Endothelial cell of umbilical vein (primary cell): ENCODE measurements at places on chromosomes 3 and 15.

GRCh38 chr3:74377669-74378068 lies 236.8 kb downstream of the CNTN3 start:
- no peak overlapping the region for H3K4me3 ChIP-seq
- no peaks in the 10 kb centered on the region for H3K27me3 ChIP-seq
- no peaks in the 10 kb centered on the region for H3K36me3 ChIP-seq
- DNase-seq = no peak

DNA sequence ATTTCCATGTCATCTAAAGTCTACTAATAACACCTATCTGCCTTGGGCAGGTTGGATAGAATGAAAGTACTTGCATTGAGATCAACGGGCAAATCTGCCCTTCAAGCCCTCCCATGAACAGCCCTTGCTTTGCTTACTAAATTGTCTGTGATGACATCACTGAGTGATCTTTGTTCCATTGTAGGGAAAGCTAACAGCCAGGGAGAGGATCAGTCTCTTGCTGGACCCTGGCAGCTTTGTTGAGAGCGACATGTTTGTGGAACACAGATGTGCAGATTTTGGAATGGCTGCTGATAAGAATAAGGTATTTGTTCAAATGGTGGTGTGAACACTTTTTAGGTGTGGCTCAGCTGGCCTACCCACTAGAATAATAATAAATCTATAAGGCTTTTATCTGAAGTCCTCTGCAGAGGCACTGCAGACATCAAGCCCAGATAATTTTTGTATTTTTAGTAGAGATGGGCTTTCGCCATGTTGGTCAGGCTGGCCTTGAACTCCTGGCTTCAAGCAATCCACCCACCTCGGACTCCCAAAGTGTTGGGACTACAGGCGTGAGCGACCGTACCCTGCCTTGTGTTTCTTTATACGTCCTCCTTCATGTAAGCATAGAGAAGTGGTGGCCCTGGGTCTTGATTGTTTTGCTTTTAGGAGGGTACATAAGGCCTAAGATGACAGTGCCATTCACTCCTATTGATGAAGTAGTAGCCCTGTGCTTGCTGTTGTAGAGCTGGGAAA lies 5.7 kb downstream of the PCCB start:
- no peak for DNase-seq
- no peak overlapping the region for H3K4me3 ChIP-seq
- H3K36me3 ChIP-seq = no peaks in the 10 kb centered on the region
- peaks cover 6% of the 10 kb centered on the region for H3K4me1 ChIP-seq
- H3K27ac ChIP-seq = no peak overlapping the region

- H3K27ac ChIP-seq = peak overlapping the region; percentile 91
- peak; percentile 16 for DNase-seq
- H3K36me3 ChIP-seq = no peaks in the 10 kb centered on the region
- H3K27me3 ChIP-seq = no peaks in the 10 kb centered on the region
- peaks cover 49% of the 10 kb centered on the region for H3K4me1 ChIP-seq
- H3K4me3 ChIP-seq = peak overlapping the region; percentile 37
Observed at GRCh38 chr3:156817646-156818272, 8.4 kb upstream of the LEKR1 start.

DNA sequence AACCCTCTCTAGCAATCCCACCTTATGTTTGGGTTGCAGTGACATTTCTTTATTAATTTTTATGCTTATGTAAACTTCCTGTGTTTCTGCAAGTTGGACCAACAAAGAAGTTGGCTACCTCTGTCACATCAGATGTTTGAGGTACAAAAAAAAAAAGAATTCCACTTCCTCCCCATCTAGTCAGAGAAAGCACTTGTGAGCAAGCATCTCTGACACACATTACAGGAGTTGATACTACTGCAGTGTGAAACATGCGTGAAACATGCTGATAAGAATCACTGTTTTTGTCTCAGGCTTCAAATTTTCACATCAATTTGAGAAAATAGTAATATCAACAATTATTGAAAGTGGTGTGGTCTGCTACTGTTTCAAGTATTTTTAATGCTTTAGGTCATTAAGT lies 1.3 kb downstream of the SCAANT1 start:
- no peak overlapping the region for H3K4me3 ChIP-seq
- DNase-seq = peak; percentile 17
- H3K27ac ChIP-seq = peak overlapping the region; percentile 85
- peaks cover 24% of the 10 kb centered on the region for H3K4me1 ChIP-seq
- H3K36me3 ChIP-seq = no peaks in the 10 kb centered on the region

DNA sequence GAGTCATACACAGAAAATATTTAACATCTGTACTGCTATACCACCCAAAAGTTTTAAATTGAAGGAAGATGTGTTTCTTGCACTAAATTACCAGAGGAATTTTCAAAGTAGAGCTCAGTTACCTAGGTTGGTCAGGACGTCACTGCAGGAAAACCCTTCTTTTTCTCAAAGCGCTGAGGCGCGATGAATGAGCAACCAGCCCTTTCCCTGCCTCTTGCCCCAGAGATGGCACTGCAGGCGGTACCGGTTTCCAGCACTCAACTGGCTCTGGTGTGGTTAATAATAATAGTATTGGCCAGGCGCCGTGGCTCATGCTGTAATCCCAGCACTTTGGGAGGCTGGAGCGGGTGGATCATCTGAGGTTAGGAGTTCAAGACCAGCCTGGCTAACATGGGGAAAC lies 49.3 kb downstream of the HES1 start:
- no peak overlapping the region for H3K4me3 ChIP-seq
- H3K4me1 ChIP-seq = no peaks in the 10 kb centered on the region
- H3K36me3 ChIP-seq = no peaks in the 10 kb centered on the region
- H3K27me3 ChIP-seq = no peaks in the 10 kb centered on the region

- H3K27ac ChIP-seq = peak overlapping the region; percentile 75
- no peak overlapping the region for H3K4me3 ChIP-seq
- DNase-seq = peak; percentile 86
- H3K4me1 ChIP-seq = peaks cover 40% of the 10 kb centered on the region
- no peaks in the 10 kb centered on the region for H3K36me3 ChIP-seq
- H3K27me3 ChIP-seq = no peaks in the 10 kb centered on the region
Observed at GRCh38 chr3:128555098-128555825, 62.3 kb upstream of the GATA2 start.

DNA sequence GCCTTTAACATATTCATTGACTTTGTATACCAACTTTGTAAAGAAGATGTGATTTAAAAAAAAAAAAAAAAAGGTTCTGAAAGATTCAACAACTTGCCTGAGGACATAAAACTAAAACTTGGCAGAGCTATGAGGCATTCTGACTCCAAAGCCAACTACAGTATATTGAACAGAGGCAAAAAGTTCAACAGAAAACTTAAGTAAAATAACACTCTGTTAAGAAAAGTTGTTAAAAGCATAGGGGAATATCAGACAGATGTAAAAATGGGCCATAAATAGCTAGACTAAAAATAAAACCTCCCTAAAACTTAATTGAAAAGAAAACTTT lies 23.4 kb downstream of the GOLIM4 start:
- no peaks in the 10 kb centered on the region for H3K36me3 ChIP-seq
- H3K4me3 ChIP-seq = no peak overlapping the region

DNA sequence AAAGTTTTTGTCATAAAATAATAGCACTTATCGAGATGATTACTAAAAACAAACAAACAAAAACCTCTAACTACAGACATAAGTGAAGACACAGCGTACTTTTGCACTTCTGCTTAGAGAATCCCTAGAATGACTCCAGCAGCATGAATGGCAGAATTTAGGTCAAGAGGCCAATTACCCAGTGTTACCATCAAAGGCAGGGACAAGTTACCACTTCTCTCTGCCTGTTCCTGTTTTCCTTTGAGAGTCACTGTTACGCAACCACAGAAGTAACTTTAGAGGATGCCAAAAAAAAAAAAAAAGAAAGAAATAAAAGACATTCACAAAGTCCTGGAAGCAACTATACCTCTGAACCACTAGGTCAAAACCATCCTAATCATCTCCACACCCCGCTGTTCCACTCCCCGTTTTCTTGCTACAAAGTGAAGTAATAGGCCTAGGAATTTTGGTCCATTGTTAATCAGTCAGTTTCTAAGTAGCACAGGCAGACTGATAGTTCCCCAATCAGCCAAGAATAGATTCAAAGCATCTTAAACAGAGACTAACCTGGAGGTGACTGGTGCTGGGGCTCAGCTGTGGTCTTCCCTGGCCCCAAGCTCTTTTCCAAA lies 41.9 kb downstream of the FMN1 start:
- no peak for DNase-seq
- no peaks in the 10 kb centered on the region for H3K36me3 ChIP-seq
- H3K27ac ChIP-seq = no peak overlapping the region
- H3K4me3 ChIP-seq = no peak overlapping the region
- H3K4me1 ChIP-seq = no peaks in the 10 kb centered on the region
- H3K27me3 ChIP-seq = peaks cover 12% of the 10 kb centered on the region

DNA sequence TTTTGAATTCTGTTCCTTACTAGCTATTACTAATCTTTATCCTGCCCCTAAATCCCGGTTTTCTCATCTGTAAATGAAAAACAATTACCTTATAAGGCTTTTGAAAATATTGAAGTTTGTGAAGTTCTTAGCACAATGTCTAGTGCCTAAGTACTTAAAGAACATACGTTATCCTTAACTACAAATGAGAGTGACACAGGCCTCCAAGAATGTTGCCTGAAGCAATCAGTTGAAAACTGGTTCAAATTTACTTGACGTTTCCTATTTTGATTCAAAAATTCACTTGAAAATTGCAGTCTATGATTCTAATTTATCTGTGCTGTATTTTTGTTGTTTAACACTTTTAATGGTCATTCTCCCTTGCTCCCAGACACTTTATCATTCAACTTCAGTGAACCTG lies 3.2 kb downstream of the SENP7 start:
- no peaks in the 10 kb centered on the region for H3K27me3 ChIP-seq
- peak; percentile 19 for DNase-seq
- no peaks in the 10 kb centered on the region for H3K36me3 ChIP-seq
- H3K4me1 ChIP-seq = peaks cover 13% of the 10 kb centered on the region
- H3K27ac ChIP-seq = no peak overlapping the region

DNA sequence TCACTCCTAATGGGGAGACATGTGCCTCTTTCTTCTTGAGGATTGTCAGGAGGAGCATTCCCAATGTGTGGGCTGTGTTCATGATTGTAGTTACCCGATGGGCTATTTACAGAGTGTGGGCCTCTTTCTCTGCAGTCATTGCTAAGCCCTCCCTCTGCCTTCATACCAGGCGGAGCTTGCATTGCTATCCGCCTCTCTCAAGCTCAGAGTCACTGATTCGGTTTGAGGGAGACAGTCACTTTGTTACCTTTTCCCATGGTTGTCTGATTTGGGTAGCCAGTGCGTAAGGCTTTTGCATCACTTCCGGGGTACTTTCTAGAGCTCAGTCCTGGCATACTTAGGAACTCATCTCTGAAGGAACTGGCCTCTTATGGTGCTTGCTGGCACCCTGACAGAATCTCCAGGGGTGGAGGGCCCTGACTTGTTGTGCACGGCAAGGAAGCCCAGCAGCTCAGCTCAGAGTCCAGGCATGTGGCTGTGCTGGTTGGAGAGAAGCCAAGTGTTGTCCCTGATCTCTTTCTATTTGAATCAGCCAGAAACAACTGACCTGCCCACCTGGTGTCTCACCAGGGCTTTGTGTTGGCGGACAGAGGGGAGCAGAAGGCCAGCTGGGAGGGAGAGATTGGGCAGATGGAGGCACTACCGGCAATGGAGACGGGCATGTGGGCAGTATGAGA lies 79.8 kb downstream of the EPHB1 start:
- no peaks in the 10 kb centered on the region for H3K36me3 ChIP-seq
- no peak overlapping the region for H3K4me3 ChIP-seq
- no peak for DNase-seq
- no peak overlapping the region for H3K27ac ChIP-seq

DNA sequence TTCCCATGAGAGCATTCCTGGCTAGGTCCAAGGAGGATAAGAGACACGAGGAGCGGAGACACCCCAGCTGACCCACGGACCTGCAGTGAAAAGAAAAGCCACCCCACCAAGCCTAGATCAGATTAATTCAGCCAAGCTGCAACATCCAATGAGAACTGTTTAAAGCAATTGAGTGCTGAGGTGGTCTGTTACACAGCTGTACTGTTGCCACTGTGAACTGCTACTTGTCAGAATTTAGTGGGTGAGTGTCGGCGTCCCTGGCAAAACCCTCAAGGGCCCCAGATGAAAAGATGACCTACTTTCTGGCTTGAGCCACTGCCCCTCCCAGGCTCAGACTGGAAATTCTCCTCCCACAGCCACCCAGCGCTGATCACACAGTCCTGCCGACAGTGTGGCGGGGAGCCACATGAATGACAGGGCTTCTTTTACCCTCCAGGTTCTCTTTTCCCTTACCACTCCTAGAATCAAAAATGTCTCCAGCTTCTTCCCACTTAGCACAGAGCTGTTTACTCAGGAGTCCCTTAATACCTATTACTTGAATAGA lies 26.4 kb upstream of the KBTBD12 start:
- no peaks in the 10 kb centered on the region for H3K36me3 ChIP-seq
- peaks cover 5% of the 10 kb centered on the region for H3K27me3 ChIP-seq
- no peak for DNase-seq
- H3K27ac ChIP-seq = no peak overlapping the region

DNA sequence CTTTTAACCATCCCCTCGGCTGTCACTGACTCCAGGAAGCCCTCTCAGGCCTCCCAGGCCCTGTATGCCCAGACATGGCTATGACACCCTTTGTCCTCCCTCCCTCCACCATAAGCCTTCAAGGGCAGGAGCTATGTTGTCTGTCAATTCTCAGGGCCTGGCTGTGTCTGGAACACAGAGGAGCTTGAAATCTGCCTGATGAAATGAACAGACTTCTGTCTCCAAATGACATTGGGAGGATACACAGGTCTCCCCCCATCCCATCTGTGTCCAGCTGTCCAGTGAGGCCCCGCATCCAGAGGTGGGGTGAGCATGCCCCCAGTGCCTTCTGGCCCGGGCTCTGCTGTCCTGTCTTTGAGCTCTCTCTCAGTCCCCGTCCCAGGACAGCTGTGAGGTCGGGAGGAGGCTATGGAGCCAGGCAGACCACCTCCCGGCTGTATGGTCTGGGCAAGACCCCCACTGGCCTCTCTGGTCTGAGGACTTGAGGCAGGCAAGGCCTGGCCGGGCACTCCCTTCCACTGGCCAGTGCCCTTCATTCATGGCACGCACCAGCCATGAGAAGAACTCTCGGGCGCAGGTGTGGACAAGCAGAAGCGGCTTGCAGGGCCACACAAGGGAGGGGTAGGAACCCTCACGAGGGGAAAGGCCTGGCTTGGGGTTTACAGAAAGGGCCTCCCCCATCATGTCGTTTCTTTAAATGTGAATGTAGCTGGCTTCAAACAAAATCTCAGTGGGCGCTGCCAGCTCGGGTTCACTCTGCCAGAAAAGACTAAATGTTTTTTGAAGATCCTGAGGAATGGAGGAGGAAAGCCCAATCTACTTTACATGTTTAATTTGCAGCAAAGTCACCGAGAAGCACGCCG lies 38.9 kb downstream of the PCSK6 start:
- H3K36me3 ChIP-seq = no peaks in the 10 kb centered on the region
- peaks cover 18% of the 10 kb centered on the region for H3K4me1 ChIP-seq
- no peaks in the 10 kb centered on the region for H3K27me3 ChIP-seq
- H3K4me3 ChIP-seq = no peak overlapping the region

- no peaks in the 10 kb centered on the region for H3K27me3 ChIP-seq
- H3K4me1 ChIP-seq = peaks cover 26% of the 10 kb centered on the region
- no peaks in the 10 kb centered on the region for H3K36me3 ChIP-seq
- no peak overlapping the region for H3K27ac ChIP-seq
- H3K4me3 ChIP-seq = no peak overlapping the region
Observed at GRCh38 chr3:193980905-193981304, 155.0 kb upstream of the HES1 start.

DNA sequence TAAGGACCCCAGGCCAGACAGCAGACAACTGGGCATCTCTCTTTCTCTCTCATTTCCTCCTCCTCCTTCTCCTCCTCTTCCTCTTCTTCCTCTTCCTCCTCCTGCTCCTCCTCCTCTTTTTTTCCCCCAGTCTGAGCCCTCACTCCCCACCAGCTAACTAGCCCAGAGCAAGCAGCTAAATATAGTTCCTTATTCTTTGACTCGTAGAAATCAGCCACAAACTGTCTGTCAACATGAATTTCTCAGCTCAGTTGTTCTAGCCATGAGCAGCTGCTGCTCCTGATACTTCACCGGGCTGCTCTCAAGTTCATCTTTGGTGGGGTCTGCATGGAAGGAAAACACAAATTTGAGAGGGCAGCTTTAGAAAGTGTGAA lies 19.2 kb upstream of the LOXL1 start:
- H3K36me3 ChIP-seq = no peaks in the 10 kb centered on the region
- no peaks in the 10 kb centered on the region for H3K4me1 ChIP-seq
